Mesenteric fat pad (tissue), 1 donor: ENCODE measurements at places on chromosomes 16 and 17. TPM values are rescaled to one million over a fixed set of nuclear protein-coding genes. Genes with fewer than 3 reads are reported as not detected.

GRCh38 chr17:74182041-74182723 is 21.3 kb upstream of the RPL38 start:
- no peak for DNase-seq

DNA sequence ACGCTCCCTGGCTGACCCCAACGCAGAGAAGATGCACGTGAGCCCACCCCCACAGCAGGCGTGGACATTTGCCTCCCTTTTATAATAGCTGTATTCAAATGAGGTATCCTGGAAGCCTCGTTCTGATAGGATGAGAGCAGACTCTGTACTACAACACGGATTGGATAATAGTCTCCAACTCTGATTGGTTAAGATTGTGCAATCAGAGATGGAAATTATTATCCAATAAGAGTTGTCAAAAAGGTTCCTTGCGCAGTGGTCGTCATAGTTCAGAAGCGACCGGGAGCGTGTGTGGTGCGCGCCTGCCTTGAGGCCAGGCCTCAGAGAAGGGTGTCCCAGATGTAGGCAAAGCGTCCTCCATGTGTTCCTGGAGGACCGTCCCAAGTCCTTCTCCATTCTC is 104.6 kb downstream of the USP22 start:
- no peak for DNase-seq

SLC52A1 gene
- 0.22 TPM for total RNA-seq

DNA sequence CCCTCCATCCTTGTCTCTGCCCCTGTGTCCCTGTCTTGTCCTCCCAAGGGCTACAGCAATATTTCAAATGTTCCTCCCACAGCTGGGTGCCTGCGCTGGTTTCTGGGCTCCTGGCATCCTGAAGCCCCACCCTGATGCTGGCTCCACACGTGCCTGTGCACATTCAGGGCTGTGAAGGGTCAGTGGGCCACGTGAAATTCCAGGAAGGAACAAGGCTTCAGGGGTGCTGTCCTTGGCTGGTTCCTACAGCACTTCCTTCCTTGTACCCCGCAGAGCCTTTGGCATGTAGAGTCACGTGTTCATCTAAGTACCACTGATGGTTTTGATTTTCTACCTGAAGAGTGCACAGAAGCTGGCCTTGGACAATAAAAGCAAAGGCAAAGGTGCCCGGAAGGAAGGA is 57.7 kb upstream of the NLK start:
- no peak for DNase-seq

OR4D1 gene
- total RNA-seq: not detected

GRCh38 chr17:34321964-34322363 is 2.7 kb downstream of the CCL8 start:
- DNase-seq: no peak

DNA sequence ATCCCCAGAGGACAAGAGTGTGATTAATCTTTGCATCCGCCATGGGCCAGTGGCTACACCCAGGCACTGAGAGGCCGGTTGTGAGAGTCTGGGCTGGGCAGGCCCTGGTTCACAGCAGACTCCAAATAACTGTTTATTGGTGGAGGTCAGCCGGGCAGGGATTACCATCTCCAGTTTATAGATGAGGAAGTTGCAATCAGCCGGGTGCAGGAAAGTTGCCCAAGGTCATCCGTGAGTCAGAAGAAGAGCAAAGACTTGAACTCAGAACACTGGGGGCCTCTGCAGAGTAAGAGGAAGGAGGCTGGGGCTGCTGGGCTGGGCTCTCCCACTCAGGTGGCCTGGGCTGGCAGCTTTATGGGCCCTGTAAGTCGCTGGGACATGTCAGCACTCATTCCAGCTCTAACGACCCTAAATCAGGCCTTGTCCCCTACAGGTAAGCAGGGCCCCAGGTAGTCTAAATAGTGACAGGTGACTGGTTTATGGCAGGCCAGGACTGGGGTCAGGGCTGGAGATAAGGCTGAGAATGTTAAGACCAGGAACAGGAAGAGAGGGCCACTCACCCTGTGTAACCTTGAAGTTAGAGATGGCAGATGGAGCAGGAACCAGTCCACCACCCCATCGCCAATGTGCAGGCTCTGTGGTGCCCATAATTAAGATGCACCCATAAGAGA is 2.1 kb upstream of the CA4 start:
- no peak for DNase-seq
